ENCODE measurements at places on chromosomes 3 and 15.

DNA sequence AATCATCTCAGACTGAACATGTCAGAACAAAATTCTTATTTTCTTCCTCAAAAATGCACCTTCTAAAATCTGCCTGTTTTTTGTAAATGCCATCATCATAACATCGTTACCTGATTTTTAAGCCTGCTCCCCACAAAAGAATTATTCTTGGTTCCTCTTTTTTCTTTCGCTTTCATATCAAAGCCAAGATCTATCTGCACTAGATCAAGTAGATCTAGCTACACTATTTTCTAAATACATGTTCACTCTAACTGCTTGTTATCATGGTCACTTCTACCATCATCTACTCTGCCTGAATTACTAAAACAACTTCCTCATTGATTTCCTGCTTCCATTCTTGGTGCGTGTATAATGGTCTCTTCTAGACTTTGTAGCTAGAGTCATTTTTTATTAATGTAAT is 217.7 kb downstream of the ARPP21 start:
- DNase-seq, result no peak

DNA sequence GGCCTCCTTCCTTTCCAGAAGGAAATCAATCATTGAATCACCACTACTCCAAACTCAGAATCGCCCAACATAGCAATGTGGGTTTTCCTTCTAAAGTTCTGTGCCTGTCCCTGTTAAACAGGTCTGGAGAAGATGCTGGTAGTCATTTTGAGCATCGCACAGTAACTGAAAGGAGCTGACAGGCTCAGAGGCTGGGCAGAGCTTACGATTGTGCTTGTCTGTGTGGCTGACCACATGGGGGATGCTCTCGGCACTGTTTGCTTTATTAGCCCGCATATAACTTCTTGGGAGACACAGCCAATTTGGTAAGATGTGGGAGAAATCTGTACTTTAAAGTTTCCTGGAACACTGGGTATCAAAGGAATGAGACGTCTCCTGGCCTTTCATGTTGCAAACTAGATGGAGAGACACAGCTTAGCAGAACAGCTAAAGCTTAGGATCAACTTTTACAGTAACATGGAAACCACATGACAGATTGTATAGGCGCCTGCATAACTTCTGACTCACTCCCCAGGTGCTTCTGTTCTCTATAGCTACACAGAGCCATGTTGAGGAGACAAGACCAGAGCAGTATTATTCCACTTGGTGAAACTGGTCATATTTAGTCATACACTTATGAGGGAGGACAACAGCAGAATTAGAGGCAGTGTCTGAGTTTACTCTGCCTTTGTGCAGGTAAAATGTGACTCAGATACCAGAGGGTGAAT is 374.1 kb downstream of the RORA start:
- DNase-seq, result no peak

DNA sequence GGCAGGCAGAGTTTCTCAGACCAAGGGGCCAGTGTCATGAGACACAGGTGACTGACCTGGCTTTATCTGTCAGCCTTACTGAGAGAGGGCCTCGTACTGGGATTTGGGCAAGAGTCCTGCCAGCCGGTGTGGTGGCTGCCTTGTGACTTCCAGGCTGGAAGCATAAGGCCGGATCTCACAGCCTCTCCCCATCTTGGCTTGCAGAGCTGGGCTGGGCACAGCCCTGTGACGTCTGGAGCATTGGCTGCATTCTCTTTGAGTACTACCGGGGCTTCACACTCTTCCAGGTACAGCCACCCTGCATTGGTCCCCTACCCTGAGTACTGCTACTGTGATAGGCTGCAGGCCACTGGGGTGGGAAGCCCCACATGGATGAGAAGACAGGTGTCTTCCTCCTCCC is 12.1 kb downstream of the CLK3 start:
- DNase-seq, result no peak

- DNase-seq, result no peak
These were observed 30.8 kb downstream of the MAP4 start for GRCh38 chr3:47985381-47985780.

- no peak for DNase-seq
These were observed 35.3 kb upstream of the PGPEP1L start for GRCh38 chr15:99042892-99043291.

DNA sequence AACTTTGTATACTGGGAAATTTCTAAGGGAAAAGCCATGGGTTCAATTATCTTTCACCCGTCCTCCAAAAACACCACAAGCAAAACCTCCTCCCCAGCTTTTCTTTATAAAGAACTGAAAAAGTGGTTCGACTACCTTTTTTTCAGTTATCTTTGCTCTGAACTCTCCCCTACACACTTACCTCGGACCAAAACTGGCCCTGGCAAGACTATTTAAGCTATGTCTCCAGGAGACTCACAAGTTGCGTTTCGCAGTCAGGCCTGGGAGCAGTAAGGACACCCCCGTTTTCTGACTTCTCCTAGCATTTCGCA is 645 bp downstream of the COPS2 start:
- DNase-seq, result no peak

- DNase-seq, result peak; percentile 24
These were observed 688 bp downstream of the SETD5 start for GRCh38 chr3:9397906-9398699.

DNA sequence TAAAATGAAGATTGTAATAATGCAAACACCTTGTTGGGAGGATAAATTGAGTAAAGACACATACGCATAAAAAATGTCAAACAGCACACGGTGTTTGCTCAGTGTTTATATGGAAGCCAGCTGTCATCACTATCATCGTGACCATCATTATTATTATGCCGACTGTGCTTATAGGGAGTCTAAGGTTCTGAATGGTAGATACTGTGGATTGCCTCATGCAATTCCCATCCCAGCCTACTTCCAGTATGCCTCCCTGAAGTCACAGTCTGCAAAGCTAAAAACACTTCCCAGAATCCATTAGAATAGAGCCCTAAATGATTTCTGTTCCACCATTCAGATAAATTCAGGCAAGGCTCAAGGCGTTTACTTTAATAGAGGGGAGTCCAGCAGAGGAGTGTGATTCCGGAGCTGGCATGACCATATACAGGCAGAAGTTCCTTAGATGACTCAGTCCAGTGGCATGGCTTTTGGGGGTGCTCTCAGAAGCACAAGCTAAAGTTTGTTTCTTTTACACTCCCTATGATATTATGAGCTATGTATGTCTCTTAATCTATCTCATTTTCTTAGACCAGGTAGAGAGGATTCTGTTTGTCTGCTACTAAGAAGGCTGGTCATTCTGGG is 148.7 kb downstream of the MEX3B start:
- DNase-seq, result no peak

- no peak for DNase-seq
These were observed 14.5 kb downstream of the TIGIT start for GRCh38 chr3:114308377-114308776.

DNA sequence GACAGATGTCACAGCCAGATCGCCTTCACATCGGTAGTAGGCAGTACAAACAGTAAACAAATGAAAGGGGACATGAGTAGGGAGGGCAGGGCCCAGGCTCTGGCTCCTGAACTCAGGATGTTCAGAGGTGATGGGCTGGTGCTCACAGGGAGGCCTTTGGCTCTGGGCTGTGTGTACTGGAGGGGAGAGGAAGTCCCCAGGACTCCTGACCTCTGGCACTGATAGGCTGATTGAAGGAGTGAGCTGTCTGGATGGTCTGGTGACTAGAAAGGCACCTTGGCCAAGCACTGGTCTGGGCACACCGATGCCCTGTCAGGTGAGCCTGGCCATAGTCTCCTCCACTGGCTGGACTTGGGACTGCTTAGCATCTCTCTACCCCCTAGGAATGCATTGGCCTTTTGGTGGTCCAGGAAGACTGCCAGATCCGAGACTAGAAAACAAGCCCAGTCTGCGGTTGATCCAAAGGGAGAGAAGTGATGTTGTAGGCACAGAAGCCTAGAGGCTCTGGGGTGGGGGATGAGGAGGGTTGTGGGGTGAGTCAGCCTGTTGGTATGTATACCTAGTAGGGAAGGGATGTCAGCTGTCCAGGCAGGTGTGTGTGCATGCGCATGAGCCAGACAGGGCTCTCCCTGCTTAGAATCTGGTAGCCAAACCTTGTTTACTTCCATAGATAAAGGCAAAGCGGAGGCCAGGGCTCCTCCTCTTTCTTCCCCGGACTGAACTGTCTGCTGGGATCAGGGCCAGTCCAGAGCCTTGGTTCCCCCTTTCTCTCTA is 1.9 kb downstream of the SPINT1 start:
- DNase-seq, result no peak

DNA sequence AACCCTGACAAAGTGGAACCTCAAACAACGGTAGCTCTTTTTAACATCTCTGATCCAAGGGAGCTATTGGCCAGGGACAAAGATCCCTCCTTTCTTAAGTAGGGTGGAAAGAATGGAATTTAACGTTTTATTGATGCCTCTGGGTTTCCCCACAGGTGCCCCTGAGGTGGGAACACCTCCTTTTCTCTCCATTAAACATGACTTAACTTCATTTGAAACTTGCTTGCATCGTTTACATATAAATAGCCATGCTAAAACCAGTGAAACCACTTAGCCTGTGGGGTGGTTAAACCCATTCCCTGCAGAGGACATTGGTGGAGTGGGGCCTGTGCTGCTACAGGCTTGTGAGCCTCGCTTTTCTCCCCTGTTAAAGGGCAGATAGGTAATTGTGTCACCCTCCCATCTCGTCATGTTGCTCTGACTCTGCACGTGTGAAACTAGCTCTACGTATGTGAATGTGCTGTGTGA is 9.7 kb downstream of the CGNL1 start:
- no peak for DNase-seq

- DNase-seq, result no peak
These were observed 49.8 kb upstream of the DCLK3 start for GRCh38 chr3:36814066-36814717.

Data from activated CD8-positive, alpha-beta memory T cell treated with anti-CD3 and anti-CD28 coated beads, Interleukin-2, amount 50 U/mL, for 4 hours (primary cell).